ENCODE measurements at places on chromosomes 6 and 20.

- DNase-seq = no peak
These were observed 206.2 kb upstream of the TCF21 start for GRCh38 chr6:133682506-133683307.

GRCh38 chr6:31715022-31715958, at the start of gene LY6G6D:
Gene LY6G6D, plus strand, starts transcription at chr6:31715348. Its CDS starts 8 bp downstream, at chr6:31715356.
- no peak for DNase-seq

DNA sequence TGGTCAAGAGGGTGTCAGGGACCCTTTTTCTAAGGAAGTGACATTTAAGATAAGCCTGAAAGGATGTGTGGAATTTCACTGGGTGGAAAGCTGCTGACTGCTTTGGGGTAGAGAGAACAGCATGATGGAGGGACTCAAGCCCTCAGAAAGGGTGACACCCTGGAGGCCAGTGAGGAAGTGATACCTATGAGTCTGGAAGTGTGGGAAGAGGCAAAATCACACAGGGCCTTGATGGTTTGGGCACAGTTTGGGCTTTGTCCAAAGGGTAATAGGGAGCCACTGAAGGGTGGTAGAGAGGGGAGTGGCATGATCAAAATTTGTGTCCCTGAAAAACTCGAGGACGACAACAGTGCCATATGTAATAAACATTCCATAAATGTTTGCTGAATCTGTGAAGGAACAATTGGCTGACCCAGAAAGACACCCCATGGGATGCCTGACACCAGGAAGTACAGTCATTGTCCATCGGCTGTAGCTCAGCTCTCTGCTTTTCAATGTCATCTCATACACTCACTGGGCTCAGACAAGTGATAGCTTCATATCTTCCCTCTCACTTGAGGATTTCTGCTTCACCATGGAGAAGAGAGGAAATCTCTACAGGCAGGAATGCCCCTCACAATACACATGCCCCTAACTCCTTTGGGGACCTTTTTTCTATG, 21.3 kb downstream of the CASS4 start:
- DNase-seq = no peak

- no peak for DNase-seq
These were observed 10.6 kb downstream of the FKBP5 start for GRCh38 chr6:35678021-35678654.

GRCh38 chr20:1368448-1369199, 24.2 kb downstream of the FKBP1A start:
- DNase-seq = no peak

- DNase-seq = no peak
These were observed 116.5 kb downstream of the CCDC170 start for GRCh38 chr6:151610326-151610725.

GRCh38 chr6:4460586-4461475, 315.4 kb upstream of the CDYL start:
- no peak for DNase-seq

- no peak for DNase-seq
These were observed 792 bp downstream of the SNAP25 start for GRCh38 chr20:10219452-10219791.

GRCh38 chr20:258963-259362, 1.4 kb downstream of the DEFB132 start:
- DNase-seq = no peak

DNA sequence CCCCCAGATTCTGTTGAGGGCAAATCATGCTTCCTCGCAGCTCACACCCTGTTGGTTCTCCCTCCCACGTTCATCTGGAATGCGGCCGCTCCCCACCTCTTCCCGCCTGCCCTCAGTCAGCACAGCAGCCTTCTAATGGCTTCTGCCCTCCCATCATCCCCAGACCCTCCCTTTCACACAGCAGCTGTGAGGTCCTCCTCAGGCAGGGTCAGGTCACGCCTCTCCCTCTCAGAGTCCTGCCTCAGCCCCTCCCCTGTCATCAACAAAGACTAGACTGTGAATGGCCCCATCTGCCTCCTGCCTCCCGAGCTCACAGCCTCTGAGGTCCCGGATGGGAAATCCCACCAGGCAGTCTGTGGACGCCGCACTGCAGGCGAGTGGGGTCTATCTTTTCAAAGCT, 7.9 kb upstream of the BHLHE23 start:
- DNase-seq = no peak

- no peak for DNase-seq
These were observed 41.5 kb upstream of the SRF start for GRCh38 chr6:43129434-43130194.

DNA sequence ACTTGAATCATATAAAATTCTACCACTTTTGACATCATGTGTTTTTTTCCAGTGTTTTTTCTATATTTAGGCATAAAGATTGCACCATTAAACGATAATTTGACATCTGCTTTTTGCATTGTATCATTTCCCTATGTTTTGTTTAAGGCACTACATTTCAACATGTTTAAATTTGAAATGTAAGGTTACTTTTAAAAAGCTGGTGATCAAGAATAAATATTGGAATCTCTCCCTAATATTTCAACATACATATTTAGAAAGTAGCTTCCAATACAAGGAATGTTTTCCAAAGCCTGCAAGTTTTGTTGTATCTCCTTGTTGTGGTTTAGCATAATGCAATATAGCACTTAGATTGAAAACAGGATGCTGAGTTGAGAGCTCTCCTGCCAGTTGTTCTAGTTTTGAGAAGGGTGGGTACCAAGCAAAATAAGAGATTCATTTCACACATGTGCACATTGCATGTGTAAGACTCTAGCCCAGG, 76.5 kb downstream of the SYNJ2 start:
- DNase-seq = no peak
